ENCODE measurements at places on chromosomes 7 and 10.

DNA sequence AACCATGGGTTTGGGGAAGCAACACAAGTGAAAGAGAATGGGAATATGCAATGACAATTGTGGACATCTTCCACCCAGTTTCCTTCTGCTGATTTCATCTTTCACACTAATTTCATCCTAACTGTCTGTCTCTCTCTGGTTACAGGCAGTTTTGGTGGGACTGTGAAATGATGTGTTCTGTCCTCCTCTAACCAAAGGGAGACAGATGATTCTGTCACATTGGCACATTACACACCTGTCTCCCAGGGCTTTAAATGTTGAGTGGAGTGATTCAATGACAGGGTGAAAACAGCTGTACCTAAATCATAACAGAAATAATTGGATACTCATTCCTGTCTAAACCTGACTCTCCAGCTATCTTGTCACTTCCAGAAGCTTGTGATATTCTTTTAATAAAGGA, 60.0 kb downstream of the DGKB start:
- DNase-seq = no peak

GRCh38 chr7:155007947-155008346, 5.0 kb upstream of the PAXIP1 start:
- DNase-seq = no peak

- no peak for DNase-seq
Measured at GRCh38 chr7:46230990-46231305, 309.9 kb upstream of the IGFBP3 start.

- DNase-seq = no peak
Measured at GRCh38 chr10:59332581-59332980, 29.8 kb downstream of the FAM13C start.

DNA sequence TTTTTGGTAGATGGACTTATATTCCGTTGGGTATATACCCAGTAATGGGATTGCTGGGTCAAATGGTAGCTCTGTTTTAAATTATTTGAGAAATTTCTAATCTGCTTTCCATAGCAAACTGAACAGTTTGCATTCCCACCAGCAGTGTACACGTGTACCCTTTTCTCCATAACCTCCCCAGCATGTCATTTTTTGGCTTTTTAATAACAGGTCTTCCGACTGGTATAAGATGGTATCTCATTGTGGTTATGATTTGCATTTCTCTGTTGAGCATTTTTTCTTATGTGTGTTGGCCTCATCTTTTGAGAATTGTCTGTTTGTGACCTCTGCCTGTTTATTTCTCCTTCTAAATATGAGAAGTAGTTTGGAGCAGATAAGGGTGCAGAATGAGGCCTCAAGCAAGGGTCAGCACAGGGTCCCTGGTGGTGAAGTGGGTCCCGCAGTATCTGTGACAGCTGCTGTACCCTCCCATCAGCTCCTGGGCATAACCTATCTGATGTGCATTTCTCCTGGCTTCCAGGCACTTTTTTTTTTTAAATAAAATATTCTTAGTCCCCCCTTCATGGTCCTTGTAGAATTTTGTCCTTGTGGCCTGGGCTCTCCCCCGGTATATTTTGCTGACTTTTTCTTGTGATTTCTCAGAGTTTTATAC, 73.5 kb downstream of the PROSER2 start:
- DNase-seq = no peak

- DNase-seq = no peak
Measured at GRCh38 chr7:55247428-55247827, 117.7 kb upstream of the LANCL2 start.

DNA sequence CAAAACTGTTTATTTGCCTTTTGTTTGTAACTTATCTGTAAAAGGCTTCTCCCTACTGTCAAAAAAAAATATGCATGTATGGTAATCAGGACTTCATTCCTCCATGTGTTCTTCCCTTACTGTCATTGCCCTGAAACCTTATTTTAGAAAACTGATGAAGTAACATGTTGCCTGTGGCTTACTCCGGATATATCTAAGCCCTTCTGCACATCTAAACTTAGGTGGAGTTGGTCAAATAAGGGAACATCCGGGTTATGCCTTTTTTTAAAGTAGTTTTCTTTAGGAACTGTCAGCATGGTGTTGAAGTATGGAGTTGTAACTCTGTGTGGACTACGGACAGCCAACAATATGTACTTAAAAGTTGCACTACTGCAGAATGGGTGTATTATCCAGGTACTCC, 6.2 kb downstream of the SAR1A start:
- no peak for DNase-seq

GRCh38 chr7:70890147-70890969, 241.6 kb upstream of the GALNT17 start:
- DNase-seq = no peak

DNA sequence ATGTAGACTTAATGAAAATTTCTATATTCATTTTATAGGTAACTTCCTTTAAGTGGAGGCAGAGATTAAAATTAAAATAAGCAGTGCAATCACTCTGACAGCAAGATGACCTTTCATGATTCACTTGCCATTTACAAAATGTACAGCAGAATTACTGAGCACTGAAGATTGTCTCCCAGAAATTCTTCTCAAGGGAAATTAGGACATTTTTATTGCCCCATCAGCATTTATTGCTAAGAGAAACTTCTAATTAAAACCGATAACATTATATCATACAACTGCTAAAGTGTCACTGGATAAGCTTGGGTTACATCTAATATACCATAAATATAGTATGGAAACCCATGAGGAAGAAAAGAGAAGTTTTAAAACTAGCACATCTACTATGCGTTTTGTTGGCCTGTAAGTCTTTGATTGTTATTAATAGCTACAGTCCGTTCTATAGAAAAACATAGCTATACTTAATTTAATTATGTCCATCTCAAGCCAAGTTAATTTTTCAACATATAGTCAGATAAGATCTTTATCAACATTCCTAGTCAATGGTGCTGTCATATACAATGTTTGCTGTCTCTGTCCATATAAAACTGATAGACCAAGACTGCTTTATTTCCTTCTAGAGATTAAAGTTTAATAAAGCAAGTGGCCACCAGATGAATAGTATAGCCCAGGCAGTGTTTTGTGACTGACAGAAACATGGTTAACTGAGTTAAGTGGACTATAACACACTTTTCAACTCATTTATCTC, 217.1 kb upstream of the HGF start:
- no peak for DNase-seq

DNA sequence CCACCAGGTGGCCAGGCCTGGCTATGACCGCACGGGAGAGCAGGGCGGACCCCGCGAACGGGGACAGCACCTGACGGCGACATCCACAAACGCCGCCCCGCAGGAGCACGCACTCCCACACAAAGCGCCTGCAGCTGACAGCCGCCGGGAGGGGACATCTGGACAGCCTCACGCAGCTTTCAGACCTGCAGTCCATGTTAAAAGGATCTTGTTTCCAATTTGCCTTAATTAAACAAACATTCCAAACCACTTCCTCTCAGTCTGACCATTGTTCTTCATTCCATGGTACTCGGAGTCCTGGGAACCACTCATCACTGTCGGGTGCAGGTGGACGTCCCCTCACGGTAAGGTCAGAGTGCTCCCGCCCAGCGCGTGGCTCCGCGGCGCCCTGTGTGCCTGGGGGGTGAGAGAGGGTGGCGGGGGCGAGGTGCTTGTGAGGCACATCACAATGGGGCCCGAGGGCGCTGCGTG, 5.9 kb upstream of the GPER1 start:
- no peak for DNase-seq

GRCh38 chr7:80225361-80225760, 90.7 kb downstream of the GNAI1 start:
- no peak for DNase-seq

DNA sequence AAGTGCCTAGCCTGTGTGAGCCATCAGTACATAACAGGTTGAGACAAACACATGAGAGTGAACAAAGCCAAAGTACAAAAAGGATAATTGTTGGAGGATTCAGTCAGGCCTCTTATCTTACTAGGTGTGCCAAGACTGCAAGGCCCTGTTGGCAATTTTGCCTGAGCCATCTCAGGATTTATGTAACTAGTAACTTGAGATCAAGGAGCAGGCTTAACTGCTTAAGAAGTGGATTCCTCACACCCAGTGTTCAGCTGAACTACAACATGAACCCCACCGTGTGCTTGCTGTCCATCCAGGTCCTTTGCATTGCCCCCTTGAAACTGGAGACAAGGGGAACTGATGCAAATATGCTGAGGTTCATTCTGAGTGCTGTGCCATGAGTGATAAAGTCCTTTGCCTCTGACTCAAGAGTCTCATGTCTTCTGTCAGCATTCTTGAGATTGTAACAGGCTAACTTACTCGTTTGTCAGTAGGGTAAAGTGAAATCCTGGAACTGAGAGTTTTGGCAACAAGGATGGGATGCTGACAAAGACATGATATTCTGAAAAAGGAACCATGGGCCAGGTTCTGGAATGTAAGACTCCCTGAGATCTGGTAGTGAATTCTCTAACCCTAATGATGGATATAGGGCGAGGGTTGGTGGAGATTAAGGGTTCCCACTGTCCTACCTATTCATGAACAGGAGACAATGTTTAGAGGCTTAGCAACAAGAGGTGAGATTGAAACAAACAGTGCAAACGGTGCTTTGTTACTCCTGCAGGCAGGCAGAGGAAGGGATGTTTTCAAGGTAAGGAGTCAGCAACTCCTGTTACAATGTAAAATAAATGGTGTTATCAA, 44.1 kb upstream of the GATAD1 start:
- no peak for DNase-seq

DNA sequence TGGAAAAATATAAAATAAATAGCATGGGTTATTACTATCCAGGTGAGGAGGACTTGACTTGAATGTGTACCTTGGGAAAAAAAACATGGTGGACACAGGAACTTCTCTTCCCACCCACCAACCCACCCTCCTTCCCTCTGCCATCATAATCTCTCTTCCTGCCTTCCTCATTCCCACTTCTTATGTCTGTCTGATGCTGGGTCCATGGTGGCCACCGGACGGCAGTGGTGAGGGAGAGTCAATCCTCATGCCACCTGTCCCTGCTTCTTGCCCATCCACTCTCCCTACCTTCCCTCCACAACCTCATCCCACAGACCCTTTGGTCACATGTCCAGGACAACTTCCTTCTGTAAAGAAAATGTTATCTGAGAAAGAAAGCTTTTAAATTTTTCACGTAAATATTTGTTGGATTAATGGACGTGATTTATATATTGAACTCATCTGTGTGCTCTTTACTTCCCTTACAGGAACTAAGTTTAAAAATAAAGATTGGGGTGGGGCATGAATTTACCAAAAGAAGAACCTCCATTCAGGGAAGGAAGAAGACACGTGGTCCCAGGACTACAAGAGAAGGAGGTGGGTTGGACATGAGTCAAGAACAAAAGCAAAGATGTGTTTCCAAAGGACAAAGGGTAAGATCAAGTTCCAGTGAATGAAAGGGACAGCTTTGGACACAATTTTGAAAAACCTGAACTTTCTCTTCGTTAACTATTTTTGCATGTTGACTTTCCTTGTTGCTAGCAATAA, 104.5 kb downstream of the PIP4K2A start:
- no peak for DNase-seq

DNA sequence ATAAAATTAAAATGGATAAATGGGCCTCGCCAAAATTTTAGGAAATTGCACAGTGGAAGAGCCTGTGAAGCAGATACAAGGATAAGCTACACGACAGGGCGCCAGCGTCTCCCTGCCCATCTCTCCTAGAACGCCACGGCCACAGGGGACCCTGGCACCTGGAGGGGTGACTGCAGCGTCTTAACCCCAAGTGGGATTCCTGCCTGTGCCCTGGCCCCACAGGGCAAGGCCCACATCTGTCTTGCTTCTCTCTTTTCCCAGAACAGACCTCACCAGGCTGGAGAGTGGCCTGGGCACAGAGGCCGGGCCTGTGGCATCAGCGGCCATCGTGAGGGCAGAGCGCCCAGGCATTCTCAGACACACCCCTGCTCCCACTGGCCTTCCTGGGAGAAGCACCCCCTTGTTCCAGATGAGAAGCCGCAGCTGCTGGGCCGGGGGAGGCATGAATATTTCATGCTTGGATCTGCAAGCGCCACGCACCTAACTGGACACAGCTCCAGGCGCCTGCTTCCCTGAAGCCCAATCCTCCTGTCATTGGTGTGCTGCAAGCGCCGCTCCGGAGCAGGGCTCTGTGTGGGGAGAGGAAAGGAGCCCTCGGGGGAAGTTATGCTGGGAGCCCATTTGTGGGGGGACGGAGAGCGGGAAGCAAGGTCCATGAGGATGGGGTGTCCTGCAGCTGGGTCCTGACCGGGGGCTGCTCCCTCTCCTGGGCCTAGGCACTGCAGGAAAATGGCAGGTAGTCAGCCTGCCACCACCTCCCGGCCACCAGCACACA, 153.5 kb downstream of the ELFN1 start:
- DNase-seq = no peak

GRCh38 chr7:123208793-123209192, 9.0 kb upstream of the SLC13A1 start:
- no peak for DNase-seq

- DNase-seq = no peak
Measured at GRCh38 chr7:118013252-118014010, 140.2 kb upstream of the CTTNBP2 start.

- no peak for DNase-seq
Measured at GRCh38 chr10:70084189-70084588, 31.5 kb downstream of the MACROH2A2 start.

Measured in GM12864 (cell line).